NCI-H2081 (cell line): ENCODE measurements at places on chromosomes 5 and 9.

- DNase-seq: no peak
These were observed 128.3 kb downstream of the SLF1 start for GRCh38 chr5:94746731-94747124.

DNA sequence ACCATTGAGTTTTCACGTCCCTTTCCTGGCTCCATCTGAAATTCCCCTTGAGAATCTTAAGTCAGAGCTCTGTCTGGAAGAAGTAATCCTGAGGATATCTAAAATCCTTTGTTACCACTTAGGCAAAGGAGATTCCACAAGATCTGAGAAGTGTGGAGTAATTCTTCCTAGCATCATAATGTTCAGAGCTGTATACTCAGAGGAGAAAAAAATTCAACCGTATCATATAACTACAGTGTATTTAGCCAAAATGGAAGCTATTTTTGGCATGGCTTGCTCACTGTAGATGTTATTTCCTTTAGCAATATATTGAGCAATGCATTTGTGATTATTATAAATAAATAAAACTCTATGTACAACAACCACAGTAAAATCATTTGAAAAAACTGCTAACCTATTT is 1858.4 kb downstream of the EFNA5 start:
- no peak for DNase-seq

DNA sequence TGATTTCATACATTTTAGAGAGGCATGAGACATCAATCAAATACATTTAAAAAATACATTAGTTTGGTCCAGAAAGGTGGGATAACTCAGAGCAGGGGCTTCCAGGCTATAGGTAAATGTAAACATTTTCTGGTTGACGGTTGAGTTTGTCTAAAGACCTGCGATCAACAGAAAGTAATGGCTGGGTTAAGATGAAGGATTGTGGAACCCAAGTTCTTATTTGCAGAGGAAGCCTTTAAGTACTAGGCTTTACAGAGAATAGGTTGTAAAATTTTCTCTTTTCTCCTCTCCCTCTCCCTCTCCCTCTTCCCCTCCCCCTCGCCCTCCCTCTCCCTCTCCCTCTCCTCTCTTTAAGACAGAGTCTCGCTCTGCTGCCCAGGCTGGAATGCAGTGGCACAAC is 50.8 kb downstream of the PTTG1 start:
- no peak for DNase-seq

- no peak for DNase-seq
These were observed 433.1 kb downstream of the CHSY3 start for GRCh38 chr5:130337179-130337888.

DNA sequence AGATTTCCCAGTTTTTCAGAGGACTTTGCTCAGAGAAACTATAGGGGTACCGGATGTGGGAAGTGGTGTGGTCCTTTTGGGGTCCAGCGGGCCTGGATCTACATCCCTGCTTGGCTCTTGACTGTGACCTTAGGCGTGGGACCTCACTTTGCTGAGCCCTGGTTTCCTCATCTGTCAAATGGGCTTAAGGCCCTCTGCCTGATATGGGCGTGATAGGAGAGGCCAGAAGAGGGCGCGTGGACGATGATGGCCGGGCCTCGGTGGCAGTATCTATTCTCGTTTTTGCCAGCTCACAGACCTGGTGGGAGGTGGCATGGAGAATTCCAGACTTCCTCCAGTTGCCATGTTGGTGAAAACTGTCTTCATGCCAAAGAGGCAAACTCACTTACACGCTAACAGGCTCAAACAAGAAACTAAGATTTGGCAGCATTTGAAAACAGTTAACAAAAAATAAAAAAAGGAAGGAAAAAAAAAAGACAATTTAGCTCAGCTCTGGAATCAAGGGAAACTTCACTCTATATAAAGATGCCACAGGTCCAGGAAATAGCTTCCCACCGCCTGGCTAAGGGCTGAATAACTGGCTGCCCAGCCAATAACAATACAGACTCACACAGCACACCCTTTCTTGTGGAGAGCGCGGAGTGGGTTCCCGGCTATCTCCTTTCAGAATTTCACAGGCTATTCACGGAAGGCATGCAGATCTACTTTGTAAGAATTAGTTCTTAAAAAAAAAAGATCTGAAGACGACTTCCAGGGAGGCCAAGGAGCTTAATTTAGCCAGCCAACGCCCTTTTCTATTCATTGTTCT is 1.7 kb downstream of the SH3PXD2B start:
- no peak for DNase-seq

DNA sequence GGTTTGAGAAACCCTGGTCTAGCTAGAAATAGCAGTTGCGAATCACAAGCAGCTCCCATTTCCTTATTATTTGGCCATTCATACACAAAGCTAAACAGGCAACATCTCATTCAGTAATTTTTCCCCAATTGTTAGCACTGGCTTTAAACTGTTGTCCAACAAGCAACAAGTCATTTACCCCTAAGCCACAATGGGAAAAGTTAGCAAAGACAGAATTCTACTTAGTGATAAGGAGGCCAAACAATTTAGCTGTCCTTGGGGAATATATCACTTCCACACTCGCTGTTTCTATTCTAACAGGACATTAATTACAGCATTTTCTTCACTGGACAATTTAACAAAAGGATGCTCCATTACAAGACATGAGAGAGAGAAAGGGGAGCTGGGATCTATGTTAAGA is 2.8 kb downstream of the MYO10 start:
- no peak for DNase-seq

DNA sequence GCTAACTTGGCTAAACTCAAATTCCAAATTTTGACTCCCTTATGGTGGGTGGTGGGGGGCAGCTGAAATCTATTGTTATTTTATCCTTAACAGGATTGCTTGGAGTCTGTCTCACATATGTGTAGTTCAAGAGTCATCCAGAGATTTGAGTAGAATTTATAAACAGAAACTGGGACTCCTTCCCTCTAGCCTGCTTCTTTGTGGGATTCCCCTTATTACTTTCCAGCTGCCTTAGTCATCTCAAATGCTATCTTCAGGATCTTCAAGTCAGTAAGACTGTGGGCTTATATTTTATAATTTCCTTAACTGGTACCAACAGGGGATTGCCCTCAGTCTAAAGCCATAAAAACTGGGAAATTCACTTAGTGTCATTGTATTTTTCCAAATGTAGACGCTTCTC is 55.5 kb downstream of the NNT start:
- DNase-seq: no peak

DNA sequence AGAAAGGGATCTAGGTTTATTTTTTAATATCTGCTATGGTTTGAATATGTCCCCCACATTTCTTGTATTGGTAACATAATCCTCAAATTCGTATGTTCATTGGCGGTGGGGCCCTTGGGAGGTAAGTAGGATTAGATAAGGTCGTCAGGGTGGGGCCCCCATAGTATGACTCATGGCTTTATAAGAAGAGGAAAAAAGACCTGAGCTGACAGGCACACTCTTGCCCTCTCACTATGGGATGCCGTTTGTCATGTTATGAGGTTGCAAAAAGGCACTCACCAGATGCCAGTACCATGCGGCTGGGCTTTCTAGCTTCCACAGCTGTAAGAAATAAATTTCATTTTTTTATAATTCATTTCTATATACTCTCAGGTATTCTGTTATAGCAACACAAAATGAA is 67.3 kb upstream of the SGCD start:
- DNase-seq: no peak

- no peak for DNase-seq
These were observed 58.1 kb downstream of the TSSK1B start for GRCh38 chr5:113376640-113377039.

GRCh38 chr5:103271570-103272289 is 13.2 kb downstream of the MACIR start:
- DNase-seq: no peak

GRCh38 chr5:126542441-126542840 is 52.6 kb downstream of the ALDH7A1 start:
- no peak for DNase-seq

GRCh38 chr9:136654820-136655535 is 7.7 kb upstream of the EGFL7 start:
- DNase-seq: no peak

GRCh38 chr5:176535101-176535663 is 2.0 kb downstream of the RNF44 start:
- no peak for DNase-seq

DNA sequence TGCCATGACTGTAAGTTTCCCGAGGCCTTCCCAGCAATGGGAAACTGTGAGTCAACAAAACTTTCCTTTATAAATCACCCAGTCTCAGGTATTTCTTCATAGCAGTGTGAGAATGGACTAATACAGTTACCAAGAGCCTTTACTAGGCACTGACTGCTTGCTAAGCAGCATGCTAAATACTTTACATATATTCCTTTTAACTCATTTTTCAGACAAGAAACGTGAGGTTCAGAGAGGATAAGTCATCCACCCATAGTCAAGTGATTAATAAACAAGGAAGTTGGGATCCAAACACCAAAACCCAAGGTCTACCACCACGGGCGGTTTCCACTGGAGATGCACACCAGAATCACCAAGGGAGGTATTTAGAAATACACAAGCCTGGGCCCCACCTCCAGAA is 50.8 kb downstream of the GABBR2 start:
- DNase-seq: no peak
